Fibroblast of lung (primary cell): ENCODE measurements at places on chromosomes 2 and 18. TPM values are rescaled to one million over a fixed set of nuclear protein-coding genes. Genes with fewer than 3 reads are reported as not detected.

Gene RAB27B
- 0.14 and 0.92 TPM in 2 replicates for polyA plus RNA-seq

Gene MTERF4
- 35.5 and 38.9 TPM in 2 replicates for polyA plus RNA-seq

Gene GCA
- polyA plus RNA-seq: 5.2 and 7.6 TPM in 2 replicates

Gene CCDC74A
- 5.4 and 6.5 TPM in 2 replicates for polyA plus RNA-seq

DNA sequence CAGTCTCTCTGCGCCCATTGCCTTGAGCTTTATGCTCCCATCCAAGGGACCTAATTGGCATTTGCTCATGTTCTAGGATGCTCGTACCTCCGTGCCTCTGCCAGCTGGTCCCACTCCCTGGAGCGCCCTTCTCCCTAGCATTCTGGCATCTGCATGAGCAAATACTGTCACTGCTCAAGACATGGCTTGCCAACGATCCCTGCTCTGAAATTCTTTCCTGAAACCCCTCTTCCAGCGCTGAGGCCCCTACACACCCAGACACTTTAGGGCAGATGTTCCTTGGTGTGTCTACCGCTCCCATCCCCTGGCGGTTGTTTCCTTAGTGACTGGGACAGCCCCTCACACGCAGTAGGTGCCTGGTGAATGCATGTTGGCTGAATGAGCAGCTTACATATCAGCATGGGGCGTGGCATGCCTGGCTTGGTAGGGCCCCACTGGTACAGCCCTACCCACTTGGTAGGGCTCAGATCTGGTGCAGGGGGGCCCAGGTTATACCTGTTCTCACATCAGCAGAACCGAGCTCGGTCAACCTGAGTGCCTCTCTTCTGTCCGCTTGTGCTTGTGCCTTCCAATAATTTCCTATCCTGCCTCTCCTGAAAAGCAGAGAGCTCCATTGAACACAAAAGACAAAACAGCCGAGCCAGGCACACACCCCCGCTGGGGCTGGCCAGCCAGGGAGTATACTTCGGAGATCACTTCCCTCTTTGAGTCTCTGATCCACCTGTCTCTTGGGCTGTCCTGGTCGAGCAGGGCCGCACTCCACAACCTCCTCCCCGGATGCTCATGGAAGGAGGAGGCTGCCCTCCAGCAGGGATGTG, 59.2 kb downstream of the INHBB start:
- no peaks in the 10 kb centered on the region for H3K4me1 ChIP-seq
- H3K4me3 ChIP-seq: no peak overlapping the region
- H3K27me3 ChIP-seq: peaks cover 9% of the 10 kb centered on the region
- H3K36me3 ChIP-seq: no peaks in the 10 kb centered on the region

GRCh38 chr2:105121434-105121833, 83.6 kb downstream of the MRPS9 start:
- H3K4me1 ChIP-seq: no peaks in the 10 kb centered on the region
- no peaks in the 10 kb centered on the region for H3K27me3 ChIP-seq
- no peaks in the 10 kb centered on the region for H3K36me3 ChIP-seq
- no peak overlapping the region for H3K27ac ChIP-seq
- no peak for DNase-seq

DNA sequence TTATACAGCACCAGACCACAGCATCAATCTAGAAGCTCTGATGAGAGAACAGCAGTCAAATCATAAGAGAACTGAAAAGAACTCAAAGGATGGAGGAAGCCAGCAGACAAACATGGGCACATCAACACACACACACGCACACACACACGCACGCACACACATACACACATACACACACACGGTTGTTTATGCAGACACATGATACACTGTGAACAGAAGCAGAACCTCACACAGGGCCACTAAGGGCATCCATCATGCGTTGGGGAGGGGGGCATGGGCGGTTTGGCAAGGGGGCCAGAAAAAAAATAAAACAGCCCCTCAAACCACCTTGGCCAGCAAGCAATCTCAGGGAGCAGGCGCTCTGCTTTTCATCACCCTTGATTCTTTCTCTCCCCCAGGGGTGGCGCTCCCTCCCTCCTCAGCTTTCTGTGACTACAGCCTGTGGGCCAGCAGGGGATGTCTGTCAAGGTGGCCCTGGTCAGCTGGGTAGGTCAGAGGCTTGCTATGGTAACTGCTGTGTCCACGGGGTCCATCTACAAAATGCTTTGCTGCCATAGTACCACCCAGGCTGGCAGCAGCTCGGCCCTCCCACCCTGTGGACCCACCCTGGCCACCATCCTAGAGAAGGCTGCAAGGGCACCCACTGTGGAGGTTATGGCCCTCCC, 318.0 kb downstream of the CELF4 start:
- H3K4me3 ChIP-seq: no peak overlapping the region
- peaks cover 8% of the 10 kb centered on the region for H3K27me3 ChIP-seq
- no peaks in the 10 kb centered on the region for H3K36me3 ChIP-seq
- no peaks in the 10 kb centered on the region for H3K4me1 ChIP-seq

Gene BCL2
- 1.4 and 1.5 TPM in 2 replicates for polyA plus RNA-seq

Gene RTKN
- polyA plus RNA-seq: 8.3 and 10.0 TPM in 2 replicates

Gene MARCHF4
- polyA plus RNA-seq: 3.6 and 7.3 TPM in 2 replicates

DNA sequence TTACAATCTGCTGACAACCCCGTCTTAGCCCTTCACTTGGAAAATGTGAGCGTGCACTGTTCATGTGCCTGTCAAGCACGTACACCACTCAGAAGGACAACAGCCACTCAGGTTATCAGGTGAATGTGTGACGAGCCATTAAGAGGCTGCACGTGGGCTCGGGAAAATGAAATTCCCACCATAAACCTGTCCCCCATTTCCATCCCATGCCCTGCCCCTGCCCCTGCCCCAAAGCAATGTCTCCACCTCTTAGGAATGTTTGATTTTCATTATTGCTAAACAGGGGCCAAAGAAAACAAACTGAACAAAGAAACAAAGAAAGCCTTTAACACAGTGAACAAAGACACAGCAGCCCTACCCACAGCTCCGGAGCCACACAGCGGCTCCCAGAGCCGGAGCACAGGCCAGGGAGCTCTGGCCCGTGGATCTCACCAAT, 90.5 kb downstream of the TMEM18 start:
- DNase-seq: no peak
- no peak overlapping the region for H3K27ac ChIP-seq
- no peaks in the 10 kb centered on the region for H3K36me3 ChIP-seq

GRCh38 chr2:12031866-12032265, 285.4 kb downstream of the LPIN1 start:
- no peaks in the 10 kb centered on the region for H3K36me3 ChIP-seq
- no peak for DNase-seq
- peaks cover 7% of the 10 kb centered on the region for H3K4me1 ChIP-seq
- no peaks in the 10 kb centered on the region for H3K27me3 ChIP-seq
- H3K27ac ChIP-seq: no peak overlapping the region

DNA sequence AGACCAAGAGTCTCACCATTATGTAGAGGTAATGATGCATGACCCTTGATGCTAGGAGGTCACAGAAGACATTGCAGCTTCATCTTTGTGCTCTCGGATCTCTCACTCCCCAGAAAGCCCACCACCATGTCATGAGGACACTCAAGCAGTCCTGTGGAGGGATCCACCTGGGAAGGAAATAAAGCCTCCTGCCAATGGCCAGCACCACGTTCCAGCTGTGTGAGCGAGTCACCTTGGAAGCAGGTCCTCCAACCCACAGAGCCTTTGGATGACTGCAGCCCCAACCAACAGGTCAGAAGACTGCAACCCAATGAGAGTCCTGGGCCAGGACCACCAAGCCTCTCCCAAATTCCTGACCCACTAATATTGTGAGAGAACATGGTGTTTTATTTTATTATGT, 38.4 kb downstream of the CYP26B1 start:
- no peaks in the 10 kb centered on the region for H3K4me1 ChIP-seq
- no peak overlapping the region for H3K27ac ChIP-seq
- no peaks in the 10 kb centered on the region for H3K36me3 ChIP-seq
- H3K27me3 ChIP-seq: no peaks in the 10 kb centered on the region

Gene SFT2D3
- polyA plus RNA-seq: 3.6 and 5.5 TPM in 2 replicates

DNA sequence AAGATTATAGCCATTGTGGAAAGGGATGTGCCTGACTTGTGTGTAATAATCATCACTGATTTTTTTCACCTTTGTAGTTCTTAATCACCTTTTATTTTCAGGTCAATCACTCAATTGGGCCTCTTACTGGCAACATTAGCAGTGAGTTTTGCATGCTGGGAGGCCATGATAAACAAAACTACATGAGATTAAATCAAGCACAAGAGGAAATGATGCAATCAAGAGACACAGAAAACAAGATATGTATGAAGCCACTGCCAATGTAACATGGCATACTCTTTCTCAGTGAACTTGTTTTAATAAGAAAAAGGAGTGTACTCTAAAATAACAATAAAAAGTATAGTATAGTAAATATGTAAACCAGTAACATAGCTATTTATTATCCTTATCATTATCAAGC, 69.9 kb upstream of the FSIP2 start:
- no peaks in the 10 kb centered on the region for H3K4me1 ChIP-seq
- no peaks in the 10 kb centered on the region for H3K27me3 ChIP-seq
- no peaks in the 10 kb centered on the region for H3K36me3 ChIP-seq
- H3K27ac ChIP-seq: no peak overlapping the region

- no peak for DNase-seq
- no peaks in the 10 kb centered on the region for H3K36me3 ChIP-seq
- no peak overlapping the region for H3K27ac ChIP-seq
- H3K4me3 ChIP-seq: no peak overlapping the region
These were observed 1618.6 kb upstream of the CELF4 start for GRCh38 chr18:39184176-39184575.

Gene SH3RF3
- polyA plus RNA-seq: 8.3 and 9.5 TPM in 2 replicates

Gene SLC5A7
- polyA plus RNA-seq: not detected in 2 replicates

- no peaks in the 10 kb centered on the region for H3K27me3 ChIP-seq
- no peak overlapping the region for H3K27ac ChIP-seq
- no peak overlapping the region for H3K4me3 ChIP-seq
- H3K36me3 ChIP-seq: no peaks in the 10 kb centered on the region
- DNase-seq: no peak
These were observed 286.8 kb downstream of the CLIP4 start for GRCh38 chr2:29401994-29402393.
